ENCODE measurements at places on chromosomes 3 and 15.

DNA sequence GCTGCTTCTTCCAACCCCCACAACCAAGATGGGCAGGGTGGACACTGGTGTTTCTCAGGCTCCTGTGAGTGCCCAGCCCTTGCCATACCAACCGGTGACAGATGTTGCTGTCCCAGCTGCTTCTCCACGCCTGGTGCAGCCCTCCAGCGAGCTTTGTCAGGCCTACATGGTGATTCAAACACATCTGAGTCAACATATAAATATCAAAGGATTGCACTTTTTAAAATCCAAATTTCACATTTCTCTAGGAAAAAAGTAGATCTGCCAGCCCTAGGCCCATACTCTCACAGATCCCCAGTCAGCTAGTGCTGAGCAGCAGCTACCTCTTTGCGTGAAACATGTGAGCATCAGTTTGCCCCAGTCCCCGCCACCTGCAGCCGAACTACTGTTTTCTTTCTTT, 52.7 kb downstream of the RPN1 start:
- no peak for DNase-seq

- DNase-seq, result no peak
These were observed 524.7 kb downstream of the PYDC2 start for GRCh38 chr3:191985691-191986090.

GRCh38 chr15:47506329-47507100, 210.8 kb upstream of the SEMA6D start:
- no peak for DNase-seq

GRCh38 chr3:157045238-157045850, 114.6 kb downstream of the CCNL1 start:
- DNase-seq, result no peak

- DNase-seq, result no peak
These were observed 39.1 kb downstream of the CACNA1D start for GRCh38 chr3:53533472-53533871.

DNA sequence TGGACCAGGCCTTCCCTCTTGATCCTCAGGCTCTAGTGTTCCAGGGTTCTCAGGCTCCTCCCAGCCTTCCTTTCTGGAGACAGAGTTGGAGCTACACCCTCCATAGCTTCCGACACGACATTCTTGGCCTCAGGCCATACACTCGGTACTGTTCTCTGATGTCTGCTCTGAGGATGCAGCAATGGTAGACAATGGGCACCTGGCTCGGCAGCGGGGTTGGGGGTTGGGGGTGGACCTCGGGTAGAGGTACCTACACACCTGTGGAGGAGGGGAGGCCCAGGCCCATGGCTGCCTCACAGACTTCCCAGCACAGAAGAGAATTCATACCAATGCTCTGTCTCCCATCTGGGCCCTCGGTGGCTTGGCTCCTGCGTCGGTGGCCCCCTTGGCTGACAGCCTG, 21.4 kb downstream of the CCDC13 start:
- DNase-seq, result no peak
